ENCODE measurements at places on chromosomes 1 and 21.

- DNase-seq = no peak
Measured at GRCh38 chr1:77956464-77956863, 22.4 kb downstream of the FUBP1 start.

DNA sequence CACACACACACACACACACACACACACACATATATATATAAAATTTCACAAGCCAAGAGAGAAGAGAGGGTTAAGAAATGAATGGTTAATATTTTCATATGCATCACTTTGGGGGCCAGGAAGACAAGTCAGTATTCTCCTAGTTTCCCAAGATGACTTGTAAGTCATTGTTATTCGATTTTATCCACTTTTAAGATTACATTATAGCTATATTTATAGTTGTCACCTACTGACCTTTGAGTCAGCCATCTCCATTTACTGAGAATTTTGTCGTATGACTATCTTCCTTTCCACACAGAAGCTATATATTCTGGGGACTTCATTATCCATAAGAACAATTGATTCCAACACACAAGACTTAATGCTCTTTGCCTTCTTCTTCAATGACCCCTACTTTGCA is 8.9 kb downstream of the LYST start:
- DNase-seq = no peak

GRCh38 chr1:83931658-83932253 is 67.2 kb downstream of the TTLL7 start:
- DNase-seq = no peak

DNA sequence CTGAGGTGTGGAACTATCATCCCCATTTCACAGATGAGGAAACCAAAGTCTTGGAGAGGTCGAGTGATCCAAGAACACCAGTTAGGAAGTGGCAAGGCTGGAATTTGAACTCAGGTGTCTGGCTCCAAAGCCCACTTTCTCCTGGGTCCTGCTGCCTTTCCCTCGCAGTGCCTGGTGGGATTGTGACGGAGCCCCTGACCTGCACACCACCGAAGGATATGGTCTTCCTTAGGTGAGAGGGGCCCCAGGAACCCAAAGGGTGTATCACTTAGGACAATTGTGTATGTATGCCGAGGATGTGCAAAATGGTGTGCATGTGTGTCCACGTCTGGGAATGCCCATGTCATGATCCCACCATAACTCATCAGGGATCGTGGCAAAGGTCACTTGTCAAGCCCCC is 392.7 kb downstream of the MATN1 start:
- DNase-seq = no peak

DNA sequence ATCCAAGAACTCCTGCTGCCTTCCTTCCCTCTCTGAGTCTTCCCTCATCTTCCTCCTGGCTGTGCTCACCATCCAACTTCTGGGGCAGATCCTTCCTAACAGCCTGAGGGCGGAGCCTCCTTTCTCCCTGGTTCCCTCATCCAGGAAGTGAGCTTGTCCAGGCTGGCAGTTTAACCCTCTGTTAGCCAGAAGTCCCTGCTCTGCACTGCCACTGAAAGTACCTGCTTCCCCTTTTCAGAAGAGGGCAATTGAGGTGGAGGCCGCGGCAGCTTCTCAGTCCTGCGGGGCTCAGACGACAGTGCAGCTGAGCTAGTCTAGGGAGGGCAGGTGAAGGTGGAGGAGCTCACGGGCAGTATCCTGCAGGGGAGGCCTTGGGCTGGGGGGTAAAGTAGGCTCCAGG is 149.1 kb downstream of the FCRL5 start:
- DNase-seq = no peak

- no peak for DNase-seq
Measured at GRCh38 chr1:172308577-172308976, 111.9 kb upstream of the C1orf105 start.

DNA sequence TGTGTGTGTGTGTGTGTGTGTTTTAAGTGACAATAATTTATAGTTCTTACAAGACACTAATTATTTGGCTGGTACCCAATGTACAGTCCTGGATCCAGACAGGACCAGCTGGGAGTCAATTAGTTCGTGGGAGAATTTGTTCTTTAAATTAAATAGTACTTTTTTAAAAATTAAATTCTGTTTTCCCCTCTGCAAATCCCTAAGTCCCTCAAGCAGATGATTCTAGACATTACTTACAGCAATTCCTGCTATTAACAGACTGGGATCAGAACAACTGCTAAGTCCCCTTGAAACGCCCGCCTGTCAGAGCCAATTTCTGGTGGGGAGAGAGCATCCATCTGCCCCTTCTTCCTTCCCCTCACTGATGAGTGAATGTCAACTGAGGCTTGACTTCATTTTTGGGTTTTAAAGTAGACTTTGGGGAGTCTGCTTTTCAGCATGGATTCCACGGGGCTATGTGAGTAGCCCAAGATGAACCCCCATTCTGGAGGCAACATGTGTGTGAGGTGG is 83.9 kb downstream of the SMYD2 start:
- DNase-seq = no peak

Measured in stimulated activated CD8-positive, alpha-beta memory T cell treated with anti-CD3 and anti-CD28 coated beads, Interleukin-4, amount 100 ng/mL, for 48 hours (primary cell).